Activated CD4-positive, alpha-beta memory T cell treated with anti-CD3 and anti-CD28 coated beads, Interleukin-2, amount 10 ng/mL, durations not matched to agents 7 days and 5 days (primary cell): ENCODE measurements at places on chromosomes 11 and 22. TPM values are rescaled to one million over a fixed set of nuclear protein-coding genes. Genes with fewer than 3 reads are reported as not detected.

The FOLR1 gene
- total RNA-seq: not detected

DNA sequence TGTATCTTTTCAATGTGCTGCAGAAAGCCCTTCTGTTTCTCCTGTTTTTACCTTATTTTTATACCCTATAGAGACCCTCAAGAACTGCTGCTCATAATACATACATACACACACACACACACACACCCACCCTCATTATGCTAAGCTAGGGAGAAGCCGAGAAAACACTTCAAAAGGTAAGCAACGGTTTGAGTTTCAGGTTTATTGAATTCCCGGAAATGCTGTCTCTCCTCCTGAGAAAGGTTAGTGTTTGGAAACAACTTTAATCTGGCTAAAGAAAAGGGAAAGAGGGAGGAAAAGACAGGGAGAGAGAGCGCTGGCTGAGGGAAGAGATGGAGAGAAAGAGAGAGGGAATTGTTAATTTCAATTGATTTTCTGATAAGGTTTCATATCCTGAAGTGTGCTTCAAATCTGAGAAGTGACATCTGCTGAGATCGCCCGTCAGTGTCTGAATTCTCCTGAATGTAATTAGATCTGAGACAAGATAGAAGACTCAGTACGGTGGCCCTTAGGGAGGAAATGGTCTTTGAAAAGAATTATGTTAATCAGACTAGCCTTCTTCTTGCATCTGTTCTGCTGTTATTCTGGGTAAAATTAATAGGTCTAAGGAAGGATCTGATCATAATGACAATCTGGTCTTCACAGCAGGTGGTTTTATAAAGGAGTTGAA lies 169.1 kb downstream of the NXPE2 start:
- DNase-seq: no peak

- no peak for DNase-seq
These were observed 31.9 kb upstream of the NRGN start for GRCh38 chr11:124707829-124708228.

The EHF gene
- not detected for total RNA-seq

DNA sequence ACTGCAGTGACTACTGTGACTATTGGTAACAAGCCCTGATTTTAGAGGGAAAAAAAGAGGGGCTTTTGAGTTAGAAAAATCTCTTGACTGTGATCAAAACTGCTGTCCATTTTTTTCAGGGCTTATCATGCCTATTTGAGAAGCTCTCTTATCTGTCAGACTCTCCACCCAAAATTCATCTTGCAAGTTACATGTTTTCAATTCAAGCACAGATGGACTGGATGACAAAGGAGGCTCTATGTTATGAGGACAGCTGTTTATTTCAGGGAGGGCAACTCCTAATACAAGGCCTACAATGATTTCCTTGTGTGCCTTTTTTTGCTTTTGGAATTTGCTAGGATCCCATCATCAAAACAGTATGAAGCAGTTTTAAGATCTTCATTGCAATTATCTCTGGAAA lies 35.2 kb upstream of the USP47 start:
- DNase-seq: no peak
